ENCODE measurements at places on chromosomes 16 and 17. TPM values are rescaled to one million over a fixed set of nuclear protein-coding genes. Genes with fewer than 3 reads are reported as not detected.

Gene NGFR
- total RNA-seq: 2.3 TPM

GRCh38 chr17:73684183-73684582 is 39.9 kb upstream of the SDK2 start:
- H3K27ac ChIP-seq: no peak overlapping the region
- 0 out of 2 replicates have a peak, but pooled peaks cover 3% of the 10 kb centered on the region for H3K27me3 ChIP-seq
- DNase-seq: no peak
- H3K4me1 ChIP-seq: no peaks in the 10 kb centered on the region
- no peak overlapping the region for H3K4me3 ChIP-seq
- H3K36me3 ChIP-seq: no peaks in the 10 kb centered on the region

- H3K4me3 ChIP-seq: peak overlapping the region; percentile 56
- H3K27me3 ChIP-seq: no peaks in the 10 kb centered on the region
- H3K4me1 ChIP-seq: peaks cover 5% of the 10 kb centered on the region
- no peak for DNase-seq
Measured at GRCh38 chr16:53704445-53704813, 473 bp downstream of the FTO start.

GRCh38 chr16:86777381-86777946 is 199.1 kb downstream of the FOXL1 start:
- no peak for DNase-seq
- no peak overlapping the region for H3K4me3 ChIP-seq
- peaks cover 52% of the 10 kb centered on the region for H3K4me1 ChIP-seq
- H3K27me3 ChIP-seq: no peaks in the 10 kb centered on the region
- H3K27ac ChIP-seq: no peak overlapping the region

- H3K27ac ChIP-seq: no peak overlapping the region
- no peak for DNase-seq
- peaks cover 9% of the 10 kb centered on the region for H3K4me1 ChIP-seq
- no peak overlapping the region for H3K4me3 ChIP-seq
- H3K27me3 ChIP-seq: no peaks in the 10 kb centered on the region
Measured at GRCh38 chr17:15475631-15476354, 8.4 kb upstream of the CDRT4 start.

Gene NT5C
- 136 TPM for total RNA-seq

DNA sequence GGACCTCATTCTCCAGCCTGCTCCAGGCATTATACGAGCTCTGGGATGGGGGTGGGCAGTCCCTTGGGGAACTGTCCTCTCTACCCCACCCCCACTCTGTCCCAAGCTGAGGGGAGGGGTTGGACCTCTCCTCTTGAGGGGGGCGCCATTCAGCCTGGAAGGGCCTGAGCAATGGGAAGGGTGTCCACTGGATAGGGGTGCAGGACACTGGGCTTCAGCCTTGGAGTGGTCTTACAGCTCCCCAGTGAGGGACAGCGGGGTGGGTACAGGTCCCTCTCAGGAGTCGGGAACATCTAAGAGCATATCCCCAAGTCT is 9.5 kb upstream of the CBX8 start:
- no peaks in the 10 kb centered on the region for H3K36me3 ChIP-seq
- H3K27me3 ChIP-seq: peaks cover 91% of the 10 kb centered on the region
- H3K27ac ChIP-seq: no peak overlapping the region
- H3K4me1 ChIP-seq: peaks cover 32% of the 10 kb centered on the region
- no peak for DNase-seq

GRCh38 chr17:68238871-68239253 is 9.0 kb upstream of the AMZ2 start:
- H3K4me1 ChIP-seq: peaks cover 15% of the 10 kb centered on the region
- no peaks in the 10 kb centered on the region for H3K36me3 ChIP-seq
- H3K4me3 ChIP-seq: no peak overlapping the region
- no peak overlapping the region for H3K27ac ChIP-seq
- H3K27me3 ChIP-seq: no peaks in the 10 kb centered on the region

- no peak overlapping the region for H3K27ac ChIP-seq
- no peak for DNase-seq
- peaks cover 66% of the 10 kb centered on the region for H3K27me3 ChIP-seq
Measured at GRCh38 chr17:28508211-28508724, 2.1 kb downstream of the FOXN1 start.
